ENCODE measurements at places on chromosomes 16 and 17.

GRCh38 chr17:41551365-41551764 is 20.5 kb downstream of the KRT9 start:
- DNase-seq = no peak

- DNase-seq = no peak
Observed at GRCh38 chr17:50304781-50305404, 30.6 kb downstream of the TMEM92 start.

DNA sequence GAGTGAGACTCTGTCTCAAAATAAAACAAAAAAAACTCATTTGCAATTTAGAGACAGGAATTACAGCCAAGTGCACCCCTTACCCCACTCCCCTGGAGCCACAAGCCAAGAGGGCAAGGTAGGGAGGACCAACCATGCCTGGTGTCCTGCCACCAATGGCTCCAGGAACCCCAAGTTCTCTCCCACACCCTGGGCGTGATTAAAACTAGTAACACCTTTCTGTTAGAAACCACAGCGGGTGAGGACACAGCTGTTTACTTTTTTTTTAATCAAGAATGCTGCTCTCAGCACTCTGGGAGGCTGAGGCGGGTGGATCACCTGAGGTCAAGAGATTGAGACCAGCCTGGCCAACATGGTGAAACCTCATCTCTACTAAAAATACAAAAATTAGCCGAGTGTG is 38.1 kb downstream of the ANKRD11 start:
- DNase-seq = no peak

GRCh38 chr16:61590577-61590976 is 445.7 kb downstream of the CDH8 start:
- DNase-seq = no peak

DNA sequence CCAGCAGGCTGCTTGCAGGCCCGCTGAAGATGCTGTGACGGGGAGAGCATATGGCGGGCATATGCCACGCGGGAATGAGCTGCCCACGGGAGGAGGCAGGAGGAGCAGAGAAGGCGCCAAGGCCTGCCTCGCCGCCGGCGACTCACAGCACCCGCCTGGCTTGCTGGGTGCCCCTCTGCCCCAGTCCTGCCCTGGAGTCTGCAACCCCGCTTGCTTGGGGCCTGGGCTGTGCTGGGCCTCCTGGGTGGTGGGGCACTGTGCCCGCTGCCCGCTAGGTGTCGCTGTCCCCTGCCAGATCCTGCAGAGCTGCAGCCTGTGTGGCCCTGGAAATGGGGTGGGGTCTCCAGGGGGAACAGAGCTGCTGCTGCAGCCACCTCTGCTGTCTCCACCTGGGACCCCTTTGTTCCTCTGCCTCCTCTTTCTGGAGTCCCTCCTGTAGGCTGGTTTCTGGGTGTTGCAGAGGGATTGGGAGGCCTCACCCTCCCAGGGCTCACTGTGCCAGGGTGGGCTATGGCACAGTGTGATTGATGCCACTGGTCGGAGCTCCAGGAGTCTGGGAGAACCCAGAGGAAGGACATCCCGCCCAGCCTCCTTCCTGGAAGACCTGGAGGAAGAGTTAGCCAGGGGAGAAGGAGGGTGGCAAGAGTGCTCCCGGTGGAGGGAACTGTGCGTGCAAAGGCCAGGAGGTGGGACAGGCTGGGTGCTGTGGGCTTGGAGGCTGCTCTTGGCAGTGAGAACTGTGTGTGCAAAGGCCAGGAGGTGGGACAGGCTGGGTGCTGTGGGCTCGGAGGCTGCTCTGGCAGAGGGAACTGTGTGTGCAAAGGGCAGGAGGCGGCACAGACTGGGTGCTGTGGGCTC is 141.0 kb upstream of the CIBAR2 start:
- DNase-seq = peak; percentile 26

- DNase-seq = no peak
Observed at GRCh38 chr16:9438991-9439390, 347.5 kb downstream of the HAPSTR1 start.

- DNase-seq = no peak
Observed at GRCh38 chr16:57469046-57469445, 6.6 kb downstream of the POLR2C start.

DNA sequence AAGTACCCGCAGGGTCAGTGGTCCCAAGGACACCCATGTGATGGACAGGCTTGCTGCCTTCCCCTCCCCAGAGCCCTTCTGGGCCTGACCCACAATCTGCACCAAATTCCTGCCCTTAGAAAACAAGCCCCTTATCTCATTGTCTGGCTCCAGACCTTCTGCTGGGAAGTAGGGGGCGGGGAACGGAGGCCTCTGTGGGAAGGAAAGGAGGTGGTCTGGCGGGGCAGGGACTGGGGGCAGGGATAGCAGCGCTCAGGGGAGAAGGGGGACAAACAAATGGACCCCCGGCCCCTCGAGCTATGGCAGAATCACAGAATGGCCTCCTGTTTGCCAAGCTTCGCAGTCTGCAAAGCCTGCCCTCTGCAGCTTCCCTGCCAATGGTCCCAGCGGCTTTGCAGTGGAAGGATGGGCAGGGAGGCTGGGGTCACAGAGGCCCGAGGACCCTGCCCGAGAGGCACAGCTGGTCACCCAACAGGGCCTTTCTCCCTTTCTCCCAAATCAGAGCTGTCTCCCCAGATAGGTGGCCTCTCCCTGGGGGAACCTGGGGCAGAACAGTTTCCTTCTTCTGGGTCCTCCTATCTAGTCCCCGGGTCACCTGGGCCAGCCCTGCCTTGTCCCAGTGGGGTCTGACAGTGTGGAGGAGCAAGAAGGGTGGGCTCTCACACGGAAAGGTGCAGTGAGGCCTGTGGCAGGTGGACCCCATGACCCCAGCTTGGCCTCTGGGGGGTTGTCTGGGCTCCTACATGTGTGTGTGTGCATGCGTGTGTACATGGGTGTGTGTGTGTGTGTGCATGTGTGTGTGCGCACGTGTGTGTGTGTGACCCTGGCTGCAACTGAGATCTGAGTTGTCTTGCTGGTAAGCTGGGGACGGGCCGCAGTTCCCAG is 25.5 kb downstream of the TMEM235 start:
- no peak for DNase-seq

DNA sequence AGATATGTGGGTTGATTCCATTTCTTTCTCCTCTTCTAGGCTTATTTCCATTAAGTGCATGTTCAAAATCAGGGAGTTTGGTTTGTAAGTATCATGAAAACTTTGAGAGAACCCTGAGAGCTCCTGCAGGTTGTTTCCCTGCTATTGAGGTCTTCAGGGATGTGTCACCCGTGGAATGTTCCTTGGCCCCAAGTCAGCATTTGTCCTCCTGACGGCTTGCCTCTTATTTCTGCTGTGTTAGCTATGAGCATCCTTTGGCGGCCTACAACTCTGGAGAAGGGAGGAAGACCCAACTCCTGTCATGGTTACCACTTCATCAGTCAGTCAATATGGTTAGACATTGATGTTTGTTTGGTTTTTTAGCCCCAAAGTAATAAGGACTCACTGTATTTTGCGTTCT is 180.8 kb downstream of the FTO start:
- no peak for DNase-seq

All from stimulated activated CD8-positive, alpha-beta memory T cell treated with anti-CD3 and anti-CD28 coated beads, Interleukin-2, amount 100 ng/mL, for 1 hour (primary cell).